ENCODE measurements at places on chromosomes 3 and 15.

- DNase-seq: no peak
Observed at GRCh38 chr3:23633261-23633960, 172.3 kb upstream of the UBE2E1 start.

DNA sequence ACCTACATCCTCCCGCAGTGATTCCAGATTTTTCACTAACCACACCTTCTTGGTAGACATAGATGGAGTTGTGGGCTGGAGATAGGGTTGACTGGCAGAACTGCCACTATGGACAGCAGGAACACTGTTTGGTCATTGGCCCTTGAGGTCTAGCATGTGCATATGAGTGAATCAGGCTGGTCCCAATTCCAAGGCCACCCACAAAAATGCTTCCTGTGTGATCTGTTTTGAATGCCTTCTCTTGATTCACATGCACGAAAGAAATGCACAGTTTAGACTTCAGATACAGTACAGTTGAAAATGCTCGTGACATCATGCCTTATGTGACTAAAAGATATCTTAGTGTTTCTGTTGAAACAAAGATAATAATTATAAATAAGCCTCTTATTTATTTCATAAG lies 285.8 kb upstream of the SEMA6D start:
- DNase-seq: no peak

DNA sequence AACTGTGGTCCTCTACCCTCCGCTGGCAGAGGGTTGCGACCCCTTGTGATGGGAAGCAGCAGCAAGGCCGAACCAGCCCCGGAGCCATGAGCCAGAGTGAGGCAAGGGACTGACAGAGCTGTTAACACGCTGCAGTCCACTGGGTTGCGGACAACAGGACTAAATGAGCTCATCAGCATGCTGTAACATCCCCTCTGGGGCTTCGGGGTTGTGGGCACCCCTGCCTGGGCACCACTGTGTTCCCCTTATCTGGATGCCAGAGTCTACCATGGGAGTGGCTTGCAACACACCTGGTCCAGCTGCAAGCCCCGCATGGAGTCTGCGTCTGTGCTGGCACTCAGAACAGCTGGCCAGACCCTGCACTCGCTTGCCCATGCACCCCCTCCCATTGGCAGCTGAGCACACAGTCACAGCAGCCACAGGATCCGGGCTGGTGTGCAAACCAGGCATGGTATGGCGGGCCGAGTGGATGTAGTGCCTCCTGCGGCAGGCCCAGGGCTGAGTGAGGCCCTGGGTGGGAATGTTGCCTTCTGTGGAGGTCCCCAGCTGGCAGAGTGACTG lies 404.2 kb downstream of the PLCL2 start:
- no peak for DNase-seq

GRCh38 chr15:58724466-58724865 lies 25.0 kb downstream of the ADAM10 start:
- no peak for DNase-seq

DNA sequence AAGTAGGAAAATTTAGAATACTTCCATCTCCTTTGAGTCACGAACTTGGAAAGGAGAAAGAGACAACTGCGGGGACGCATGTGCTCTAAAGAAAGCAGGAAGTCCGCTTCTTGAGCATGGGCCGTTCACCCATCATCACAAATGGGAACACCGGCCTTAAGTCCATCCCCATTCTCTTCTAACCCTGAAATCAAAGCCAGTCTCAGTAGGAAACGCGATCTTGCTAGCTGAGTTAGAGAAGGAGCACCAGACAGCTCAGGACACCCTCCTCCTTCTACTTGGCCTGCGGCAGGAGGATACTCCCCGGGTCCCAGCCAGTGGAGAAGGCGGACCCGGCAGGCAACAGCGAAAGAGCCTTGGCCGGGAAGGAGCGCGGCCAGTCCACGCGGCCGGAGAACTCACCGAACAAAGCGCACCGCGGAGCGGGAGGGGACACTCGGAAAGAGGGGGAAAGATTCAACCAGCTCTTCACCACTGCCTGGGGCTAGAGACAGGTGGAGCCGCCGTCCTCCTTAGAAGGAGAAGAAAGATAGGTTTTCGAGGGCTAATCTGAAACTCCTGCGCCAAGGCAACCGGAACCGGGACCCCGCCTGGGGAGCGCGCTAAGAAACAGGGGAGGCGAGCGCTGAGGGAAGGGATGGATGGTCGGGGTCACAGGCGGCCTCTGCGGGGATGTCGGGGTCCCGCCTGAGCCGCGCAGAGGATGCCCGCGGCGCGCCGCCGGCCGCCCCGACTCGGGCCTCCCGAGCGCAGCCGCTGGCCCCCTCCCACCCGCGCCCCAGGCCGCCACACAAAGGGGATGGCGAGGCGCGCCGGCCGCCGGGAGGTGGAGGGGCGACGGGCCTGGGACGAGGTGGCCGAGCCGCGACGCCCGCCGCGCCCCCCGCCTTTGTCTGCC lies 818 bp downstream of the SLC4A7 start:
- peak; percentile 35 for DNase-seq
